Pancreas (tissue), 10 donors: ENCODE measurements at places on chromosomes 2 and 18.

GRCh38 chr2:213152065-213152794 lies 818 bp upstream of the IKZF2 start:
- DNase-seq = peak; percentile 85

- DNase-seq = peak; percentile 85
Observed at GRCh38 chr2:43127208-43127940, 99.0 kb downstream of the ZFP36L2 start.

DNA sequence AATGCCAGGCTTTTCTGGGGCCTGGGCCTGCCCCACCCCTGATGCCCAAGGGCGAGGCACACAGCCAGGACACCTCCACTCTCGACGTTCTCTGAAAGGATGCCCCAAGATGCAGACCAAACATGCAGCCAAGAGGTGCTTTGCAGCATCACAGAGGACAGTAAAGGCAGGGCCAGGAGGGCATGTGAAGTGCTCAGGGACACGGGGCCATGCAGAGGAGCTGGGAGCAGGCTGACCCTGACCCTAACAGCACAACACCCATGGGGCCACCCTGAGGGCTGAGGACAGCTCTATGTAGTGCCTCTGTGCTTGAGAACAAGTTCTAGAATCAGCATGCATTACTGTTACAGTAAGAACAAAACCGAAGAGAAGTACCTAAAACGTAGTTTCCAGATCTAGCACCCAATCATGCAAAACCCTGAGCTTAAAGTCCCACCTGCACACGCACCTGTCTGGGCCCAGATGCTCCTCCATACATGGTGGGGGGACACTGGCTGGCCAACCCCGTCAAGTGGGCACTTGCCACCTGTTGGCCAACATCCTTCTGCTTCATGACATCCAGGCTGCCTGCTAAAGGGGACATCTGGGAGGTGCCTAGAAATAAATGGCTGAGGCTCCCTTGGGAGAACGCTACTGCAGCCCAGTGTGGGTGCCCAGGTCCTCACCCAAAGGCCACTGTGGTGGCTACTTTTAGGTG lies 15.4 kb downstream of the HS6ST1 start:
- DNase-seq = peak; percentile 39

- DNase-seq = no peak
Observed at GRCh38 chr2:92326-92725, 46.0 kb upstream of the FAM110C start.

DNA sequence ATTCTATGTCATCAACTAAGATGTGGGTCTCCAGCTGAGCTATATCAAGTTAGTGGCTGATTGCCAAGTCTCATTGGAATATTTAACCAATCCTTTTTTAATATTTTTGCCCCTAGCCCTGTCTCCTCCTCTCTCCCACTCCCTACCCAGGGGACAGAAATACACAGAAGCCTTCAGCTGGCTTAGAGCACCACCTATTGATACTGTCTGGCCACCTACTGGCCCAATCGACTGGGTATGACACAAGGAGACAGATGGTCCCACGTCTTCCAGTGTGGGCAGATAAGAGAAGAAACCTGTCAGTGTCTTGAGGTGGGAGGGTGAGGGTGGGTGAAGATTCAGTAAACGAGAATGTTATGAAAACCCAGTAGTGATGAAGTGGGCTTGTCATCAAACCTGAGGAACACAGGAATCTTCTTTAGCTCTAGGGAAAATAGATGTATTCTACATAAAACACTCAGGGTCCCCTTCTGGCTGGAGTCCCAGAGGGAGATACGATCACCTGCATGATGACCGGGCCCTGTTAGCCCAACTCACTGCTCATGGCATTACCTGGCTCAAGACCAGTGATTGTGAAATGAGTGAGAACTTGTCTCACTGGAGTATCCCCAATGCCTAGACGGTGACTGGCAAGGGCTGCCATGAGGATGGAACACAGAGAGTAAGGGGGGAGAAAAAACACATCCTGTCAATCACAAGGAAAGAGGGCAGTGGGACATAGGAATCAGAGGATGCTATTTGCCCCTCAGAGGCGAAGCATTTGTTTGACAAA lies 26.7 kb downstream of the POLR1A start:
- DNase-seq = no peak

DNA sequence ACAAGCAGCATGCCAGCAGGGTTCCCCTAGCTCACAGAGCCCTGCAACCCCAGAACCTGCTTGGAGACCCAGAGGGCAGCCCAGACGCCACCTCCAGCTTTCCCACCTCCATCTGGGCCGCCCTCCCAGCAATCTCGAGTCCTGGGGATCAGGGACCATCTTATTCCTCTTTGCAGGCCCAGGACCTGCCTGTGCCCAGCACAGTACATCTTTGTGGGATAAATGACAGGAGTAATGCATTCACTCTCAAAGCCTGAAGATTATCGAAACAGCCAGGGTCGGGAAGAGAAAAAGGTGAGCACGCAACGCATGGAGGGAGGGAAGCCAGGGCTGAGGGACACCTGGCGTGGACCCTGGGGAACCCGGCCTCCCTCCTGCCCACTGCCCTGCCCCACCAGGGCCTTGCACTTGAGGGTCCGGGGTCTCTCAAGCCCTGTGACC lies 144.1 kb downstream of the NDUFA10 start:
- DNase-seq = no peak

DNA sequence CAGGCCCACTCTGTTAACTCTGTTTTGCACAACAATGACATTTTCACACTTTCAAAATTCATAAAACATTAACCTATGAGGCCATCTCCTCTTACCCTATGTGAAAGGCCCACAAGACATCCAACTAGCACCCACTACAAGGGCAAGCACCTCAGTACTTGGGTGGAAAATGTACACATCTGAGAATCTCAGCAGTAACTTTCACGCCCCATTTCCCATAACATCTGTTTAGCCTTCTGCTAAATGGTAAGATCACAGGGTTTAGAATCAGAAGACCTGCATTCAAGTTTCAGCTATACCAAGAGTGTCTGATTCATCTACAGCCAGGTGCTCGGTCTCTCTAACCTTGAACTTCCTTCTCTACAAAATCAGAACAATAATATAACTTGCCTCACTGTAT lies 89.2 kb downstream of the SP100 start:
- DNase-seq = no peak

DNA sequence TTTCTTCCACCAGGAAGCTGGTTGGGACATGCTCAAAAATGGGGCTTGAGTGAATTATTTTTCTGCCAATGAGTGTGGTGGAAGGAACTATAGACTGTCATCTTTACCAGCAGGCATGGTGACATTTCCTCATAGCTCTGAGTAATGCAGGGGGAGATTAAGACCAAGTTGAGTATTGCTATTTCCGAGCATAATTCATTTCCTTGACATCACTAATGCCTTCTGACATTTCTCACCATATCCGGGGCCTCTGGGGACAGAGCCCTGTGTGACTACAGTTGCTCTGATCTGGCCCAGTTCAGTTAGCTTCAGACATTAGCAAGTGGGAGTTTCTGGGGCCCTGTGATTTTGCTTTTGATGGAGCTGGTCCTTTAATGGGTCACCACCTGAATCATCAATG lies 410.4 kb downstream of the MEIS1 start:
- DNase-seq = no peak

- DNase-seq = no peak
Observed at GRCh38 chr2:73979021-73979420, 5.7 kb upstream of the TET3 start.

- no peak for DNase-seq
Observed at GRCh38 chr2:146931109-146931508, 913.7 kb upstream of the ACVR2A start.

DNA sequence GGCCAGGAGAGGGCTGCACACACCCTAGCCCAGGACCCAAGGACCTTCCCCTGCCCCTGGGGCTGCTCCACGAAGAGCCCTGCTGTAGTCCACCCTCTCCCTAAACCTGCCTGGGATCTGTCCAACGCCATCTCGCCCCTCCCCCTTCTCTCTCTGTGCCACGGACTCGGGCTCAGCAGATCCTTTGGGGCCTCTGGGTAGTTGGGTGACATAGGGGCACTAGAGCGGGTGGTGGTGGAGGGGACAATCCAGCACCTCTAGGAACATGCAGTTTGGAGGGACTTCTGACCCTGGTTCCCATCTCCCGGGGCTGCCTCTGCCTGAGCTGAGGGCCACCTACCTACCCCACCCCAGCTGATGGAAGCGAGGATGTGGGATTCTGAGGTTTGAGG lies 7.3 kb upstream of the CRYBA2 start:
- peak; percentile 68 for DNase-seq

- DNase-seq = no peak
Observed at GRCh38 chr2:17227856-17228255, 290.4 kb downstream of the RAD51AP2 start.

GRCh38 chr2:42949125-42949524 lies 156.7 kb upstream of the HAAO start:
- DNase-seq = no peak

DNA sequence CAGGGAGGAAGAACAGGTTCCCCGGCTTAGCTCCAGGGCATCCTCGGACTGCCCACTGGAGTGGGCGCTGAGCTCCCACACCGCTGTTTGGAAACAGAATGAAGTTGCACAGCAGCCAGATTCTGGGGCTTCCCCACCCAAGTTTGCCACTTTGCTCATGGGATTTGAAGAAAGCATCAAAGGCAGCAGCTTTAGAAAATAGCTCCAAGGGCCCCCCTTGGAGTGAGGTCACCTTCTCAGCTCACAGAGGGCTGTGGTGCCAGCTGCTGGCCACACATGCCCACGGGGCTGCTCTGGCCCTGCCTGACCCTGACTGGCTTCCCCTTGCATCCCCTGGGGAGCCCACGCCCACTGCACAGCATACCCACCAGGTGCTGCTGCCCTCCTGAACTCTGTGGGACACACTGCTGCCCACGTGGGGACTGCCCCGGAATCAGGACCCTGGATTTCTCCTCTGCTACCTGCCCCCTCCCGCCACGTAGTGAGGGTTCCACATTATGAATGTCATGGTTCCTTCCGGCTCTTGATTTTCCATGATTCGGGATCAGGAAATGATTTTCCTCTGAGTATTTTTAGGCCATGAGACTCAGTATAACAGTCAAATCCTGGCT lies 70.3 kb downstream of the TGOLN2 start:
- no peak for DNase-seq

DNA sequence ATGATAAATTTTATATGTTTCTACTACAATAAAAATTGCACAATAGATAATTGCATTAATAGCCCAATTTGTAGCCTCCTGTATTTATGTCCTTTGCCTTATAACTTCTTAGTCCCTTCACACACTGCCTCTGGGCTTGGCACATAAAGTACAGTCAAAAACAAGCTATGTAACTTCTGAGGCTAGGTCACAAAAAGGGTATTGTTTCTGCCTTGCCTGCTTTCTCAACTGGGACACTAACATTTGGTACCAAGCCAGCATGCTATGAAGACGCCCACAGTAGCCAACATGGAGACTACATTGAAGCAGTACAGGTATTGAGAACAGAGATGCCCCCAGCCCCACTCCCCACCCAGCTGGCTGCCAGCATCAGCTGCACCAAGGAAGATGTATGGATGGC lies 5.4 kb upstream of the SLC3A1 start:
- no peak for DNase-seq

GRCh38 chr2:58521803-58522554 lies 280.9 kb upstream of the FANCL start:
- DNase-seq = no peak
